ENCODE measurements at places on chromosomes 12 and 14. TPM values are rescaled to one million over a fixed set of nuclear protein-coding genes. Genes with fewer than 3 reads are reported as not detected.

The CCDC196 gene
- not detected for polyA plus RNA-seq

The MFAP5 gene
- polyA plus RNA-seq = 7.9 TPM

The CYP46A1 gene
- 0.91 TPM for polyA plus RNA-seq

The AVPR1A gene
- 1.6 TPM for polyA plus RNA-seq

The SERPINA5 gene
- polyA plus RNA-seq = 1.1 TPM

The KLRK1 gene
- 0.84 TPM for polyA plus RNA-seq

The PIGH gene
- polyA plus RNA-seq = 18.0 TPM

The CACNA2D4 gene
- polyA plus RNA-seq = 5.8 TPM

The OR4E2 gene
- polyA plus RNA-seq = not detected

The GNG2 gene
- polyA plus RNA-seq = 41.7 TPM

The SOCS4 gene
- 2.0 TPM for polyA plus RNA-seq

The CELA1 gene
- polyA plus RNA-seq = not detected

The CD4 gene
- polyA plus RNA-seq = 11.2 TPM

The TMTC1 gene
- polyA plus RNA-seq = 35.1 TPM

The FLVCR2 gene
- 1.3 TPM for polyA plus RNA-seq

The TMEM132D gene
- polyA plus RNA-seq = 0.11 TPM

The GARIN6 gene
- polyA plus RNA-seq = not detected

The TC2N gene
- polyA plus RNA-seq = 68.2 TPM

The EIF2B1 gene
- polyA plus RNA-seq = 19.1 TPM

The TFCP2 gene
- polyA plus RNA-seq = 11.4 TPM

The ANGEL1 gene
- polyA plus RNA-seq = 22.5 TPM

The AQP2 gene
- not detected for polyA plus RNA-seq

The KRT72 gene
- 0.34 TPM for polyA plus RNA-seq

The TAS2R8 gene
- not detected for polyA plus RNA-seq

The ADAMTS20 gene
- not detected for polyA plus RNA-seq

The STRAP gene
- polyA plus RNA-seq = 95.6 TPM

The TMEM121 gene
- 2.6 TPM for polyA plus RNA-seq

The VASH1 gene
- 8.7 TPM for polyA plus RNA-seq

The PAX9 gene
- under 0.01 TPM for polyA plus RNA-seq

All from adipose tissue (tissue), 3 donors.